ENCODE measurements at places on chromosomes 1 and 21.

DNA sequence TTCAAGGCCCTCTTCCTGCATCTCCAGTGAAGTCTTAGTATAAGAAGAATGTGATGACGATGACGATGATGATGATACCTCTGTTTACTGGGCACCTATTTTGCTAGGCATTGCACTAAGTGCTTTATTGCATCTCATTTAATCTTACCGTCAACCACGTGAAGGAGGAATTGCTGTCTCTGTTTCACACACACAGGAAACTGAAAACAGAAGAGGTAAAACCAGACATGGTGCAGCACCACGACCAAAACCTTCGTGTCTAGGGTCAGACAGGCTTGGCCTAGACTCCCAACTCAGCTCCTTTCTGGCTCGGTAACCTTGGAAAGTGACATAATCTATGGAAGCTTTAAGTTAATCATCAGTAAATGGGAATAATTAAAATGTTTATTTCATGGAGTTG, 20.7 kb upstream of the KCNA2 start:
- DNase-seq = no peak

DNA sequence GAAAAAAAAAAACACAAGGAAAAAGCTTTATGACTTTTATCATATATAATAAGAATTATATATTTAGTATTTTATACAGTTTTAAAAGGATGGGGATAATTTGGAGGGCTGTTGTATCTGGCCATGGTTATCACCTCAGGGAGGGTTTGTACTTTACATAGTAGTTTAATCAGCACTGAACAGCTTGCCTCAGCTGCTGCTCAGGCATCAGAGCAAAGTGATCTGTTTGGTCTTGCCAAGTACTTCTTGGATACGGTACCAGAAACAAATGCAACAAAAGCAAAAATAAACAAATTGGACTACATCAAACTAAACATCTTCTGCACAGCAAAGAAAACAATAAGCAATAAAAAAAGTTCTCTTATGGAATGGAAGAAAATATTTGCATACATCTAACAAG, 2.6 kb upstream of the SPTA1 start:
- no peak for DNase-seq

- no peak for DNase-seq
Observed at GRCh38 chr1:89735479-89735878, 85.4 kb upstream of the LRRC8D start.

GRCh38 chr1:42914092-42914627, 44.5 kb downstream of the SLC2A1 start:
- no peak for DNase-seq

- DNase-seq = no peak
Observed at GRCh38 chr1:12038356-12039163, 19.3 kb downstream of the MIIP start.

GRCh38 chr1:9420835-9421532, 118.3 kb upstream of the SLC25A33 start:
- DNase-seq = no peak

- no peak for DNase-seq
Observed at GRCh38 chr1:66412704-66413103, 121.2 kb upstream of the SGIP1 start.

GRCh38 chr1:8241417-8242014, 76.4 kb upstream of the SLC45A1 start:
- DNase-seq = no peak

DNA sequence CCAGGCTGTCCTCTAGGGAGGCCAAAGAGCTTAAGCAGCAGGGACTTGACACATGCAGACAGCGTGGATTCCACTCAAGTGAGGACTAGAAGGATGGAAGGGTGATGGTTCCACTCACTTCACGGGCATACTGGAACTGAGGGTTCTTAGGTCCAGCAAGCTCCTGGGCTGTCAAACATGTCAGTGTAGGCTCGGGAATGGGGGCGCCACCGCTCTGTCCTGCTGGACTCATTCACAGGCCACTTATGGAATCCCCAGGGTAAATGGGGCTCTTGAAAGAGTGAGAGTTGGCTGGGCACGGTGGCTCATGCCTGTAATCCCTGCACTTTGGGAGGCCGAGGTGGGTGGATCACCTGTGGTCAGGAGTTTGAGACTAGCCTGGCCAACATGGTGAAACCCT, 27.7 kb upstream of the CSF3R start:
- DNase-seq = no peak

DNA sequence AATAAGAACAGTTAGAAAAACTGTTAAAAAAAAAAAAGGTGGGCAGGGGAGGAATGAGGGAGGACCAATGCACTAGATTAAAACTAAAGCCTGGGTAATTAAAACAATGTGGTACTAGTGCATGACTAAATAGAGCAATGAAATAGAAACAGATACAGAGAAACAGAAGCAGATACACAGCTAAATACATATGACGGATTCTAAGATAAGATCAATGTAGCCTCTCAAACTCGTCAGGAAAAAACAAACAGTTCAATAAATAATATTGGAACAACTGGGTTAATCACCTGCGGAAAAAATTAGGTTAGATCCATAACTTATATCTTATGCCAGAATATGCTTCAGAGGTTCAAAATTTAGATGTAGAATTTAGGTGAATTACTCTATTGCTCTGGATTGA, 68.2 kb downstream of the ERO1B start:
- DNase-seq = no peak

DNA sequence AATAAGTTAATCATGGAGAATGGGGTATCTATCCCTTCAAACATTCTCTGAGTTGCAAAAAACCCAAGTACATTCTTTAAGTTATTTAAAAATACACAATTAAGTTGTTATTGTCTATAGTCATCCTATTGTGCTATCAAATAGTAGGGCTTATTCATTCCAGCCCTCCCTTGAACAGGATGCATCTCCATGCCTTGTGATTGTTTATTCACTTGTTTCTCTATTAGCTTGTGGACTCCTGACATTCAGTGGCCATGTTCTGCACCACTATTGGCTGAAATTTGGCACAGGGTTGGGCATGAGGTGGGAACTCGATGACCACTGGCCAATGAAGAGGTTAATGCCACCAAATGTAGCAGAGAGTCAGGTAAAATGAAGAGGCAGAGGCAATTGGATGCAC, 272.8 kb downstream of the TNR start:
- DNase-seq = no peak

DNA sequence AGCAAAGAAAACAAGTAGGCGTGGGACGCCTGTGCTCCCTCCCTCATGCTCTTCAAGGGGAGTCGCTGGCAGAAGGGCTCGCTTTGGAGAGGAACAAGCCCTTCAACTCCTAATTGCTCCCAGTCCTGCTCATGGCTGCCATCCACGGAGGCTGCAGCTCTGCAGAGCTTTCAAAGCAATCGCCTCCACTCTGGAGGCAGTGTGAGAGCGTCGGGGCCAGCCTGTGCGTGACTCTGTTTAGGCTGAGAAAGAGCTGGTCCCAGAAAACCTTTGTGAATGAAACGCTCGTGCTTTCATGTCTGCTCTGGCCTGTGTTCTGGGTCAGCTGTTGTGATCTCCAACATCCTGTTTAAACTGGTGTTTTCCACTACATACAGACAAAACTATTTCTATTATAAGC, 23.9 kb upstream of the RUNX1 start:
- DNase-seq = no peak

DNA sequence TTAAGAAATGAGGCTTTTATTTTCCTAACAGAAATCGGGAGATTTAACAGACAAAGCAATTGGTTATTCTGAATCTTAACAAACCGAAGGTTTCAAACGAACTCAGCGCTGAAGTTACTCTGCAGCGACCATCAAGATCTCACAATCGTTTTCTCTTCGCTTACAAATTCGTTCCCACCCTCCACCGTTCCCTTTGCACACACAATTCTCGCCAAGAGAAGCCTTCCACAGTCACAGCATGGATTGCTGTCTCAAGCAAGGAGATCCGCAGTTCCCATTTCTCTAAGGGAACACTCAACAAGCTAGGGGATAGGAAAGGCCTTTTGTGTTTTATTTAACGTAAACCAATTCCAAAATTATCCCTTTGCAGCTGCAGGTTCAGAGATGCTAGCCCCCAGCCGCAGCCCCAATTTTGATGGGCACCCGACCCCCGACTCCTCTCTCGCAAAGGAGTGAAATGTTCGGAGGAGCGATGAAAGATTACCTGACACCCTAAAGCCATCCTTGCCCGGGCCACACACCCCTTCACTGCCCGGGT, 755 bp downstream of the FBXO42 start:
- no peak for DNase-seq

DNA sequence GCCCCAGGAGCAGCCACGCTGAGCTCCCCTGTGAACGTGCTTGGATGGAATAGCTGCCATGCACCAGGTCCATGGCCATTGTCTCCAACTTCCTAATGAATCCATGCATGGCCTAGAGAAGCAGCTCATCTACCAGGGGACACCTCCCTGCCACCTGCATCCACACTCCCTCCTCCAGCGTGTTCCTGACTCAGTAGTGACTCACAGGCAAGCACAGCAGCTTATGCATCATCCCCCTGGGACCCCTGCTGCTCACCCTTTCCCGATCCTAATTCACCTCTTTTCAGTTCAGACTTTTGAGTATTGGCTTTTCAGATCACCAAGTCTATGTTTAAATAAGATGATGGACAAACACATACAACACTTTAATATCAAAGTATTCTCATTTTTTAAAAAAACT, 39.9 kb upstream of the TADA1 start:
- DNase-seq = no peak

GRCh38 chr1:109091078-109091838, 694 bp downstream of the TMEM167B start:
- DNase-seq = peak; percentile 65

DNA sequence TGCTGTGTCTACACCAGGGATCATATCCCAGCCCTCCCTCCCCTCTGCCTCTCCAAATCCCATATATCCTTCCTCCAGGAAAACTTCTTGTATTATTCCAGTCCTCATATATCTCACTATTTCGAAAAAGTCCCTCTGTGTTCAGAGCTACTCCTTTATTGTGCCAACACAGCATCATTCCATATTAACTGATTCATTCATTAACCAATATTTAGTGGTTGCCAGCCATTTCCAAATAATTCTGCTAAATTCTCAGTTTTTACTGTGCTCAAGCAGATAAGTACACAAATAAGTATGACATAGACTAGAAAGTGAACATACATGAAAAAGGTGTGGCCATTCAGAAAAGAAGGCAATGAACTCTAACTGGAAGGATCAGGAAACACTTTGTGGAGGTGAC, 241.6 kb upstream of the DUSP10 start:
- no peak for DNase-seq

DNA sequence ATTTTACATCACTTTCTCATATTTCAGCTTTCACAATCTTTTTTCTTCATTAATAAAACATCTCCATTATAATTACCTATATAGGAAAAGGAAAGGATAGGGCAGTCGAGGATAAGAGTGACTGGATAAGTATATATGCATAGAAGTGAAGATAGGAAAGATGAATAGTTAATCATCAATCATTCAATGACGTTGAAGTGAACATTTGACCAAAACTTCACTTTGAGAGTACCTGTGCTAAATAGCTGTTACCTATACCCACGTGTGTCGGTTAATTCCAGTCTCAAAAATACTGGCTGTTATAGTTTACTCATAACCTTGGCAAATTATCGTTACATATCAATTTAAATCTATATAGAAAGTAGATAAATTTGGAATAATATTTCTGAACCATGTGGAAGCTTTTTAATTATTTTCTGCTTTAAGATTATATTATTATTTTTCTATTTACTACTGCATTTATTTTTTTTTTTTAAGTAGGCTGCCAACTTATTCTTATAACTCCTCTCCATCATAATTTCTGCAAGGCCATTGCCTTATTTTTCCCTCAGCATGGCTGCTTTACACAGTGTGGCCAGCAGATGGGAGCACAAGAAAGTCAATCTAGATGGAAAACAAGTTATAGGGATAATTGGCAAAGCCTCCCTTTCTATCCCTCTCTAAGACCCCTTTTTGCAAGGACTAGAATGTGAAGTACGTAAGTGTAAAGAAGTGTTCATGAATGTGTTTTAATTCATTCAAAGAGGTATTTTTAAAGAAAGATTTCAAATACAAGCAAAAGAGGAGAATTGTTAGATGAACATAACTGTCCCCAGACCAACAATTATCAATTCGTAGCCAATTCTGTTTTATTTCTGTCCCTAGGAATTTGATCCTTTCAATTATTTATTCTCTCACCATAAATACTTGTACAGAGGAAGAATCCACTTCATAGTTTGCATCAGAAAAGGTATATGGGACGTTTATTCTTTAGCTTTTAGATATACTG, 290.4 kb downstream of the KCNT2 start:
- peak; percentile 29 for DNase-seq

DNA sequence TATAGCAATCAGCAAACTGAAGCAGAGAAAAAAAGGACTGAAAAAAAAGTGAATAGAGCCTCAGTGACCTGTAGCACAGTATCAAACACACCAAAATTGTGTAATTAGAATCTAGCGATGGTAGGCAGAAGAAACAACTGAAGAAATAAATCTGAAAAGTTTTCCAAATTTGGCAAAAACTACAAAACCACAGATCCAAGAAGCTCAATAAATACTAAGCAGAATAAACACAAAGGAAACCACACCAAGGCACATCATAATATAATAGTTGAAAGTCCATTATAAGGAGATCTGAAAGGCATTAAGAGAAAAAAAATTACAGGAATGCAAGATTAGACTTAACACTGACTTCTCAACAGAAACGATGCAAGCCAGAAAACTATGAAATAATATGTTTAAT, 7.1 kb upstream of the IL12RB2 start:
- DNase-seq = no peak

DNA sequence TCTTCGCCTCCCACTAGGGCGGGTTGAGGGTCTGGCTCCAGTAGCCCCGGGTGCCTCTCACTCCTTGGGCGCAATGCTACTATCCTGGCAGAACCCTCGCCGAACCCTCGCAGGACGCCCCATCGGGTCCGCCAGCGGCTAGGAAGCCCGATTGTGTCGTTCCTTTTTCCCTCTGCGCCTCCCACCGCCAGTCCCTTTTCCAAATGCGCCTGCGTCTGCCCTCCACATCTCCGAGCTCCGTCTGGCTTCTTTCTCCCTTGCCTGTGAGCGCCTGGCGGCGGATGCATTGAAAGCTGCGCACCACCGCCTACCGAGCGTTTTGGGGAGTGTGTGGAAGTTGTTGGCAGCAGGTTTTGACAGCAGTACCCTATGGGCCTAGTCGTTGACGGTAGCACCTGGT, 1.0 kb upstream of the DIRAS3 start:
- DNase-seq = no peak

- DNase-seq = no peak
Observed at GRCh38 chr1:184167352-184167751, 115.8 kb downstream of the TSEN15 start.

- DNase-seq = no peak
Observed at GRCh38 chr1:100354971-100355394, 2.7 kb downstream of the CDC14A start.

- DNase-seq = no peak
Observed at GRCh38 chr1:84573481-84573966, 716 bp downstream of the CTBS start.

- DNase-seq = no peak
Observed at GRCh38 chr1:58816747-58817221, 32.9 kb upstream of the JUN start.

- DNase-seq = no peak
Observed at GRCh38 chr21:31730712-31731055, 1.2 kb downstream of the SCAF4 start.

DNA sequence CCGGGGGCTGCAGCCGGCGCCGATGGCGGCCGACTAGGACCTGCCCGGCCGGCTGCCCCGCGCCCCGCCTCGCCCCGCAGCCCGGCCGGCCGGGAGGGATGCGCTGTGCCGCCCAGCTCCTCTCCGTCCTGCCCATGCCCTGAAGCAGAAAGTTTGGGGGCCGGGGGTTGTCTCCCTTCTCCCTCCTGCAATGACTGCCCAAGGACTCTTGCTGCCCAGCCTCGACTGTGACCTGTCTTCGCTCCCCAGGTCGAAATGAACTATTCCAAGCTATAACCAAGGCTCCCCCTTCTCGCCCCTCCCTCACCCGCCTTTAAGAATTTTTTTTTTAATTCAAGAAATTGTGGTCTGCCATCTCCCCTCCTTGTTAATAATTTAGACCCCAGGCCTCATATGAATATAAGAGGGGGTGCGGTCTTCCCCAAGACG, 361 bp downstream of the TMCC2 start:
- no peak for DNase-seq
